ENCODE measurements at places on chromosomes 13 and 19.

- DNase-seq: peak; percentile 42
Measured at GRCh38 chr19:35673121-35673804, 6.9 kb downstream of the UPK1A start.

GRCh38 chr19:16591803-16592556, 19.8 kb upstream of the SLC35E1 start:
- no peak for DNase-seq

GRCh38 chr19:532561-533363, 1.2 kb downstream of the CDC34 start:
- DNase-seq: peak; percentile 46

DNA sequence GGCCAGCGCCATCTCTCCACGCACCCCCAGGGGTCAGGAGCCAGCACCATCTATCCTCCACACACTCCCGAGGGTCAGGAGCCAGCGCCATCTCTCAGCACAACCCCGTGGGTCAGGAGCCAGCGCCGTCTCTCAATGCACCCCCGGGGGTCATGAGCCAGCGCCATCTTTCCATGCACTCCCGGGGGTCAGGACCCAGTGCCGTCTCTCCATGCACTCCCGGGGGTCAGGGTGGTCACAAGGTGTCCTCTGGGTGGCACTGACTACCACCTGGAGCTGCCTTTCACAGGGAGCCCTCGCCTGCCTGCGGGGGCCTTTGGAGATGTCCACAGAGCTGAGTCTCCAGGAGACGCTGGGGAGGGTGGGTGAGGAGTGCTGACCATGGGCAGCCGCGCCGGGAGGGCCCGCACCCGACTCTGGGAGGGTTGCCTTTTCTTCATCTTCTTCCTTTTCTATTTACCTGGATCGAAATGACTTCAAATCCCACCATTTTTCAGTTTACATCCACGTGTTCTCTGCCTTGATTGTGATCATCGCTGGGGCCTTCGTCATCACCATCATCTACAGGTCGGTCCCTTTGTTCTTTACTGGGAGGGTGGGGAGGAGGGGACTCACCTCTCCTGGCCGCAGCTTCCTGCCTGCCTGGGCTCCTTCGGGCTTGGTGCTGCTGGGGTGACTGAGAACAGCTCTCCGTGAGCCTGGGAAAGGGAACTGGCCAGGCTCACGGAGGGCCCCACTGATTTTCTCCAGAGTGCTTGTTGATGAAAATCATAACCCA, 19.1 kb downstream of the TEX29 start:
- DNase-seq: no peak

DNA sequence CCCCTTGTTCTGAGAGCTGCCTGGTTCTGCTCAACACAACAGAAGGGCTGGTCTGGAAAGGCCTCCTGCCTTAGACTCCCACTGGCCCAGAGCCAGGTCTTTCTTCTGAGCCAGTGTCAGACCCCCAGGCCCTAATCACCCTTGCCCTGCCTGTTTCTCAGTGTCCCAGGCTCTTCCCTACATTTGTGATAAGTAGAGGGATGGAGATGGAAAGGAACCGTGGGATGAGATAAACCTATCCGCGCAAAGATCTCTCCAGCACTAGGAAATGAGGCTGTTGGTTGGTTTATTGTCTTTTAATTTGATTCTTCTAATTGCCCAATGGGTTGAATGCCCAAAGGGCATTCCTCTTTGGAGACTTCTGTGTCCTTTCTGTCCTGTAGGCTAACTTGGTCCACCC, 470.0 kb downstream of the TSHZ3 start:
- DNase-seq: no peak

DNA sequence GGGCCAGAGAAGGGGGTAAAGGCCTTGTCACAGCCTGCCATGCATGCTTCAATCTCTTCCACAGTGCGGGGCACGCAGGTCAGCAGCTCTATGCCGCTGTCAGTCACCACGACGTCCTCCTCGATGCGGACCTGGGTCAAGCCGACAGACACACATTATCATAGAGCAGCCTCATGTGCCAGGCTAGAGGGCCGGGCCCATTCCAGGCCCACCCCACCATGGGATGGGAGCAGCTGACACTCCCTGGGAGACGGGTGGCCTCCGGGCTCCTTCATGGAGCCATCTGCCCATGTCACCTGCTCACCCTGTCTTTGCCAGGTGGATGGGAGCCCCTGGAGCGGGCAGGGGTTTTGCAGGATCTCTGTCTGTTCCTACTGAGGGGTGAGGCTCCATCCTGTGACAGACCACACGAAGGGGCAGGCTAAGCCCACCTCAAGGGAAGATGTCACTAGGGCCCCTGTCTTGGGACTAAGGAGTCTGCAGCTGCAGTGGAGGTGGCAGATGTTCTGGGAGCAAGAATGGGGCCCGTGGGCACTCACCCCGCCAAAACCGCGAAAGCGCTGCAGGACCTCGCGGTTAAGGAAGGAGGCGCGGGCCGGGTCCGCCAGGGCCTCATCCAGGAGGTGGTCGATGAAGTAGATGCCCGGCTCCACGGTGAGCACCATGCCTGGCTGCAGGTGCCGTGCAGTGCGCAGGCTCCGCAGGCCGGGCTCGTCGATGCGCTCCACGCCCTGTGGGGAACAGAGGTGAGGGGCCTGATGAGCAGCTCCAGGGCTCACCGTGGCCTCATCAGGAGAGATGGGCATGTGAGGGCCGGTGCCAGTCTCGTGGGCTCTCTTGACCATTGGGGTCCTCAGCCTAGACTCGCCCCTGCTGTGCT, 14.1 kb downstream of the CEBPG start:
- no peak for DNase-seq

DNA sequence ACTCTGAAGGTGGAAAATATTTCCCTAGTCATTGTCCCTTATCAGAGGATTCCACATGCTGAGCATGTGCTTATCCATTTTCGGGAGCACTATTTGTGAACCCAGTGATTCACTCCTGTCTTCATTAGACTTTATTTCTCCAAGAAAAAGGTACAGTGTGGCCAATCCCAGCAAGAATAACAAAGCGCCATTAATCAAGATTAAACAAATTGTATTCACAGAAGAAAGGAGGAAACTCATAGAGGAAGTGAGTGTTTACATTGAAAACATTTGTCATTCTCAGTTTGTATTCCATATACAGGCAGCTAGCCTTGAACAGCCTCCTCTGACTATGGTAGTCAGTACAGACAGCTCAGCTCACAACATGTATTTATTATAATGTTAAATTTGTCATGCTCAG, 1669.9 kb upstream of the SPRY2 start:
- DNase-seq: no peak

DNA sequence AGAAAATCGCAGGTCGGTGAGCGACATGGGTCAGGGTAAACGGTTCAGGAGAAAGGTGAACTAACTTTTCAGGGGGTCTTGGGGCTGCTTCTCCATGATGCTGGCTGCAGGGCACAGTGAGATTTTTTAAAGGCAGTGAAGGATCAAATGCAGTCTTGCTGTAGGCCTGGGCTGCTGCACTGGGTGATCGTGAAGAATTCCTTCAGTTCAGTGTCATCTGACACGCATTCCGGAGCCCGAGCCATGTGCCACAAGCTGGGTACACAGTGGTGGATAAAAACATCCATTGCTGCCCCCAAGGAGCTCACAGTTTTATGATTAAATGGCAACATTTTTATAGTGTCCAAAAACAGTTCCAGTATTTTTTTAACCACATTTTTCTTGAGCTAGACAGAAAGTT, 56.3 kb upstream of the GPR12 start:
- DNase-seq: no peak

- DNase-seq: no peak
Measured at GRCh38 chr19:1510442-1510806, 2.4 kb downstream of the ADAMTSL5 start.

GRCh38 chr19:42254850-42255765, at the start of gene ERF:
TSS of gene ERF (minus strand) at chr19:42255128. CDS start at chr19:42254999, 129 bp downstream.
- DNase-seq: peak; percentile 93

- DNase-seq: peak; percentile 9
Measured at GRCh38 chr13:91375116-91375729, 23.2 kb upstream of the GPC5 start.

DNA sequence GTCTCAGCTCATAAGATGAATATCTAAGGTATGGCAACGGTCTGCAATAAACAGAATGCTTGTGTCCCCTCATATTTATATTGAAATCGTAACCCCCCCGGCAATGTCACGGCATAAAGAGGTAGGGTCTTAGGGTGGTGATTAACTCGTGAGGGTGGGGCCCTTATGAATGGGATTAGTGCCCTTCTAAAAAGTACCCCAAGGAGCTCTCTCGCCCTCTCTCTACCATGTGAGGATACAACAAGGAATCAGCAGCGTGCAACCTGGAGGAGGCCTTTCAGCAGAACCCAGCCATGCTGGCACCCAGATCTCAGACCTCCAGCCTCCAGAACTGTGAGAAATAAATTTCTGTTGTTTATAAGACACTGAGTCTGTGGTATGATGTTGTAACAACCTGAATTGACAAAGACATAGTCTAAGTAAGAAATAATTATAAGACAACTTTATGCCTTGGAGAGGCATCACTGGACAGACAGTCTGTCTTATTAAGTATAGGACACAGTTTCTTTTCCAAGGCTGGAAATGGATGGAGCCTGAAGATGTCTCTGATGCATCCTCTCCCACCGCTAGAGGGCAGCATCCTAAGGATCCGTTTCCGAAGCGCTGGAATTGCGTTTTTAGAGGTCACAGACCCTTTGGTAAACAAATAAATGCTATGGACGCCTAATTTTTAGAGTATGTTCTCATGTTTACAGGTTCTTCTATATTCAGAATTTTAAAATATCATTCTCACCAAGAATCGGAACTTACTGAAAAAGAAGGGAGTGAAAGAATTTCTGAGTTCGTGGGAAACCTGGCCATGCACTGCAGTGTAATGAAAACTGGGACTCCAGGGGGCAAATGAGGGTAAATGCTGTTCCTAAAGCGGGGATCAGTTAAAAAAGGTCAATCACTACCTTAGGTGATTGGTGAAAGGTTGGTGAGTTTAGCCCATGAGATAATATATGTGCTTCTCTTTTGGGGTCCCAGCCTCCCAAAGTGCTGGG, 13.3 kb upstream of the LEUTX start:
- peak; percentile 34 for DNase-seq

GRCh38 chr13:97028441-97029299, 34.4 kb upstream of the OXGR1 start:
- DNase-seq: peak; percentile 51

DNA sequence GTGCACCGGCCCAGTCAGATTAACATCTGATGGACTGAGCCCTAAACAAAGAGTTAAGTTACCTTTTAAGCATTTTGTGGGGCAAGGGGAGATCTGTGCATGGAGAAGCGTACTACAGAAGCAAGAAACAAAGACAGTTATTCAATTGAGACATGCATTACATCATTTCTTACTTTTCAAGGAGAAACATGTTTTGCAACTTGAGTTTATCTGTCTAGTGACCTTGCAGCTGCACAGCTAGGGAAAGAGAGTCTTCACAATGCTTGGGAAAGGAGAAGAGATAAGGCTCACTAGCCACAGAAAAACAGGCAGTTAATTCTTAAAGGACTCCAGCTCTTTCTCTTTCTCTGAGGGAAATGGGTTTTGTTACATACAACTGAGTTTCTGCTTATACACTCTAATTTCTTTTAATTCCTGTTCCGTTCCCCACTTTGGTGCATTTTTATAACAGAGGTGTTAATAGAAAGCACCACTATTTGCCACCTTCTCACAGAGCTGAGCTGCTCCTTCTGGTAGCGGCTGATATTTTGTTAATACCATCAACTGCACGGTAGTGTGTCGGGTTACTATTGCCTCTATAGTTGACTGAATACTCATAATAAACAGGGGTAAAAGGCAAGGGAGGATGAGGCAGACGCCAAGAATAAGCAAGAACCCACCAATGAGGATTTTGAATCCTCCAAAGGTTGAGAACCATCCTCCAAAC, 55.9 kb downstream of the ZNF431 start:
- DNase-seq: no peak

DNA sequence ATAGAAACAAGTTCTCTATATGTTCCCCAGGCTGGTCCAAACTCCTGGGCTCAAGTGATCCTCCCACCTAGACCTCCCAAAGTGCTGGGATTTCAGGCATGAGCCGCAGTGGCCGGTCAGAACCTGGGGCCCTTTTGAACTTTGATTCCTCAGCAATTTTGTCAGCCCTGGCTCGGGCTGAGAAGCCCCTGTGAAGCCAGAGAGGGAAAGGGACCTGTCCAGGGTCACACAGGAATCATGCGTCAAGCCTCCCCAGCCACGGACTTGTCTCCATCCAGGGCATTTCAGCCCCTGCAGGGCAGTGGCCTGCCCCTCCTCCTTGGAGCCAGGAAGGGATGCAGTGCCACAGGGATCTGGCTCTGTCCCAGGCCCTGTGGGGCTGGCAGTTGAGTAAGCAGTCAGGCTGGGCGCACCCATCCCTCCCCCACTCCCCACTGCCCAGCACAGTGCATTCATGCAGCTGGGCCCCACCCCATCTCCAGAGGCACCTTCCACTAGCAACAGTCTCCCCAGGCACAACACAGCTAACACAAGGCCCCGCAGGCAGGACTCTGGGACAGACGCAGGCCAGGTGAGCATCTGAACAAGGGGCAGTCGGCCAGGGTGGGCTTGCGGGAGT, at the start of gene CAPS:
CAPS (plus strand) TSS at position 516 of the 619 bp plus-strand sequence. CDS start 153 bp downstream, outside the sequence.
- DNase-seq: no peak

- no peak for DNase-seq
Measured at GRCh38 chr19:51181913-51182419, 39.9 kb downstream of the SIGLEC7 start.

DNA sequence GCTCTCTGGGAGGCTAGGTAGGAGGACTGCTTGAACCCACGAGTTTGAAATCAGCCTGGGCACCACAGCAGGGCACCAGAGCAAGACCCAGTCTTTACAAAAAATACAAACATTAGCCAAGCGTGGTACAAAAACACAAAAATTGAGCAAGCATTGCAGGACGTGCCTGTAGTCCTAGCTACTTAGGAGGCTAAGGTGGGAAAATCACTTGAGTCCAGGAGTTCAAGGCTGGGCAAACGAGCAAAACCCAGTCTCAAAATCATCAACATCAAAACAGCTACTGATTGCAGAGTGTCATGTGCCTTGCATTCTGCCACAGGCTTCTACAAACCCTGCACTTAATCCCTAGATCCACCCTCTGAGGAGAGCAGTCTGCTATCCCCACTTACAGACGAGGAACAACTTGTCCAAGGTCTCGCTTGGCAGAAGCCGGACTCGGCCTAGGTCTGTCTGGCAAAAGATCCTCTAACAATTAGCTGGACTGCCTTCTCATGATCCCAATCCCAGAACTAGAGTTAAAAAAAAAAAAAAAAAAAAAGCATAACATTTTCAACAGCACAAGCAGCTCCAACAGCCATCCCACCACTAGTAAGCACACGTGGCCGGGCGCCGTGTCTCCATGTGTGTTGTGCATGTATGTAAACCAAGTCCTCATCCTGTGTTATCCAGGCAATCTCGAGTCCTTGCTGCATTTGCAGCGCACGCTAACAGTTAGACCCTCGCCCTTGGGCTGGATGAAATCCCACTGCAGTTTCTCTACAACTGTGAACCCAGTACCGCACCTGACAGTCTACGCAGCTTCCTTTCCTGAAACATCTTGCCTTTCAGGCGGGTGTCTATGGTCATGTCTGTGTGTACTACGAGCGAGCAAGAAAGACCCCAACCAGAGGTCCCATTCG, 2.0 kb downstream of the PPP6R1 start:
- DNase-seq: no peak

GRCh38 chr13:23320926-23321534, 112.5 kb downstream of the SACS start:
- DNase-seq: no peak
